ENCODE measurements at places on chromosomes 12 and 14.

DNA sequence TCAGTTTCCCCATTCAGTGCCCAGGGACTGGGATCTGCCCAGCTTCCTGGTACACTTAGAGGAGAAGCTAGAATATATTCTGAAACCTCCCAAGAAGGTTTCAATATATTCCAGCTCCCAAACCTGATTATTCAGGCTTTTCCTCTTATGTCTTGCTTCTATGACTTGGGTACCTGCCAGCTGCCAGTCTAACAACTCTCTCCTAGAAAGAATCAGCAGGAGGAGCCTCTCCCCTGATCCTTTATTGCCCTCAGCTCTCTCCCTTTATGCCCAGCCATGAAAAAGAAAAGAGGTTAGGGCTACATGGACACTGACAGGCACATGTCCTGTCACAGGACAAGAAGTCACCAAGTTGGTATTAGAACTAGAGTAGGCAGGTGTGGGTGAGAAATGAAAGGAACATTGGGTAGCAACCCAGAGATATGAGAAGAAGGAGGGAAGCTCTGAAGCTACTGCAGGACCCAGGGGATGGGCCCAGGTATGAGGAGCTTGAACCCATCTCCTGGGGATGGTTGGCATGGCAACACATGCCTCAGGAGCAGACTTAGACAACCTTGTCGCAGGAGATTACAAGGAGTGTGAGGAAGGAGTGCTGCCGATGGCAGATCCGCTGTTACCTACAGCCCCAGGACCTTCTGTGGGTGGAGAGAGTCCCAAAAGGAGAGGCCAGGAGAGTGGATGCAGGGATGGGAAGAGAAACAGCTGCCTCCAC lies 2.0 kb upstream of the CACNB3 start:
- DNase-seq: no peak

- DNase-seq: no peak
Observed at GRCh38 chr14:98176892-98177291, 1095.1 kb downstream of the BCL11B start.

- no peak for DNase-seq
Observed at GRCh38 chr12:47868552-47869031, 36.2 kb downstream of the VDR start.

- DNase-seq: no peak
Observed at GRCh38 chr14:100736269-100737180, 9.8 kb downstream of the DLK1 start.
